ENCODE measurements at places on chromosomes 4 and X. TPM values are rescaled to one million over a fixed set of nuclear protein-coding genes. Genes with fewer than 3 reads are reported as not detected.

- DNase-seq = no peak
These were observed 228.4 kb downstream of the SPANXN1 start for GRCh38 chrX:145475725-145476124.

- DNase-seq = no peak
These were observed 5.7 kb downstream of the TCEANC start for GRCh38 chrX:13658602-13659001.

- no peak for DNase-seq
These were observed 497.5 kb downstream of the INPP4B start for GRCh38 chr4:142348613-142349021.

DNA sequence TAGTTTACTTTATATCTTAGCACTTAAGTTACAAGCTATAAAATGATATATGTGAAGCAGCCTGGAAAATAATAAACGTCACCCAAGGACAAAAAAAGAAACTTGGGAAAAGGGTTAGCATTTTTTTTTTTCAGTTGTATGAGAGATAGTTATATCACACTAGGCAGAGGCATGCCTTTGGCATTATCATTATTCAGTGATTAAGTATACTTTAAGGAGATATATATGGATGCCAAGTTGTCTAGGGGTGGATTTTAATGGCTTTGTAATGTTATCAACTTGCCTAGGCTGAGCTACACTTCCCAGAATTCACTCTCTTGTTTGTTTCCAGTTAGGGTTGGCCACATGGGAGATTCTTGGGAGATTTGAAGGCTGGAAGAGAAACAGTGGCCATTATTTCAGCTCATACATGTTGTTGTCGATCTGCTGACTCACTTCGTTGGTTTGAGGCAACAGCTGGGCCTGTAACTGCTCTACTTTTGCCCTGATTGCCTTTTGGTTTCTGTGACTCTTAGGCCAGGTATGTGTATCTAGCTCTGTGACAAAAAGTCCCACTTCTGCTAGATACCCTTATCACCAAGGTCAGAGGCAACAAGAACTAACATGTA is 11.5 kb upstream of the SRPX start:
- no peak for DNase-seq

- DNase-seq = no peak
These were observed 31.2 kb downstream of the CCNI start for GRCh38 chr4:77044461-77045150.

Gene SSX3
- total RNA-seq = not detected

Gene CLNK
- 0.58 TPM for total RNA-seq

Measured in activated B cell treated with CpG ODN at 0.5 μM for 24 hours (primary cell).